ENCODE measurements at places on chromosomes 13 and 19.

GRCh38 chr19:14078411-14078810 lies 5.8 kb downstream of the MISP3 start:
- no peak for DNase-seq

GRCh38 chr13:114203536-114203935 lies 24.5 kb downstream of the CFAP97D2 start:
- DNase-seq = no peak

GRCh38 chr13:100589178-100589725 lies 663 bp upstream of the GGACT start:
- DNase-seq = no peak

GRCh38 chr19:35745328-35746086 lies at the start of the genes PSENEN and U2AF1L4:
TSS of gene PSENEN (plus strand) at chr19:35745651. CDS start at chr19:35745931, 280 bp downstream.
TSS of gene U2AF1L4 (minus strand) at chr19:35745418. CDS start at chr19:35745391, 27 bp downstream.
- DNase-seq = peak; percentile 92

GRCh38 chr19:10155839-10156238 lies 36.1 kb upstream of the EIF3G start:
- no peak for DNase-seq

Data from stimulated activated CD8-positive, alpha-beta memory T cell treated with anti-CD3 and anti-CD28 coated beads, Interleukin-2, amount 100 ng/mL, for 1 hour (primary cell).